Uterus (tissue), 4 donors: ENCODE measurements at places on chromosomes 5 and 9. TPM values are rescaled to one million over a fixed set of nuclear protein-coding genes. Genes with fewer than 3 reads are reported as not detected.

GRCh38 chr9:116154976-116155697 lies 1.5 kb downstream of the PAPPA start:
- peak; percentile 51 for DNase-seq

DNA sequence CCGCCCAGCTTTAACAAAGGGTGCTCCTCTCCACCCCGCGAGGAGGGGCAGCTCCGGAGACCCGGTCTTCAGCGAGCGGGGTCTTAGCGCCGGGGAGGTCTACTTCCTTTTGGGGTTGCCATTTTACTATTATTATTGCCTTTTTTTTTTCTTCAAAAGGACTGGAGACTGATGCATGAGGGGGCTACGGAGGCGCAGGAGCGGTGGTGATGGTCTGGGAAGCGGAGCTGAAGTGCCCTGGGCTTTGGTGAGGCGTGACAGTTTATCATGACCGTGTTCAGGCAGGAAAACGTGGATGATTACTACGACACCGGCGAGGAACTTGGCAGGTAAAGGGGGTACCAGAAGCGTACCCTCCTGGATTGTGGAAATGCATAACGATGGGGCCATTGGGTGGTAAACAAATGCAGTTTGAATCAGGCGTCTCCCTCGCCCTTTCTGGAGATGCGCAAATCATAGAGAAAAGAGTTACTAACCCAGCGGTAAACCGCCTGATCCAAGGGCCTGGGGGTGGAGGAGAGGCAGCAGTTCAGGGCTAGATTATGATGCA lies 1.2 kb downstream of the DAPK1 start:
- no peak for DNase-seq

GRCh38 chr5:41708604-41708940 lies 161.7 kb downstream of the OXCT1 start:
- no peak for DNase-seq

DNA sequence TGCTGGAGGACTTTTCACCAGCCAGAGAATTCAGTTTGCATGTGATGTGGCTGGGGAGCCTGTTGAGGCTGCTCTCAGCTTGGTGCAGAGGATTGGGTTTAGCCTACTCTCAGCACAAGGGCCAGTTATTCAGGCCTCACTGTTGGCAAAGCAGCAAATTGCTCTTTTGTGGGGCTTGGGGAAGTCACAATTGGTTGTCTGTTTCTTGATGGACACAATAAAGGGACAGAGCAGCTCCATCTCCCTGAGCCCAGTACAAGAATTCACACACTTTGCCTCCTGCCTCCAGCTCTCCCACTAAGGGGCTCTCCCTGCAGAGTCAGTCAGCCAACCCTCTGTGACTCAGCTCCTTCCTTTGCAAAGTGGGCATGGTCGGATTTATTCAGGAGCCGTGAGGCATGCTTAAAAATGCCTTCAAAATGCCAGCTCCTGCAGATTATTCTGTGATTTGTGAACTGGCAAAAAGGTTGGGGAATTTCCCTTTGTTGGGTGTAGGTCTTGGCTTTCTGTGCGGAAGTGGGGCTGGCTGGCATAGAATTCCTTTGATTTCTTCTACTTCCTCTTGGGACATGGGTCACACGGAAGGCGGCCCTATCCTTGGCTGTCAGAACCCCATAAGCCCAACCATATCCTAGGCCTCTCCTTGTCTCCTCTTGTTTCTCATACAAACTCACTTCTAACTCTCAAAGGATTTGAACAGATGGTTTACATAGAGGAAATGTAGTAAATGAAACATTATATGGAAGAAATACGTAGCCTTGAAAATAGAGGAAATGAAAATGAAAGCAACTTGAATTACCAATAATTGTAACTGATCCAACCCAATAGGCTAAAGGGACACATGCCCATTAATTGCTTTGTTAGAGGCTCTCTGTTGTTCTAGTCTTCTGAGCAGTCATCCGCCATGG lies 118.7 kb upstream of the CD180 start:
- DNase-seq: no peak

DNA sequence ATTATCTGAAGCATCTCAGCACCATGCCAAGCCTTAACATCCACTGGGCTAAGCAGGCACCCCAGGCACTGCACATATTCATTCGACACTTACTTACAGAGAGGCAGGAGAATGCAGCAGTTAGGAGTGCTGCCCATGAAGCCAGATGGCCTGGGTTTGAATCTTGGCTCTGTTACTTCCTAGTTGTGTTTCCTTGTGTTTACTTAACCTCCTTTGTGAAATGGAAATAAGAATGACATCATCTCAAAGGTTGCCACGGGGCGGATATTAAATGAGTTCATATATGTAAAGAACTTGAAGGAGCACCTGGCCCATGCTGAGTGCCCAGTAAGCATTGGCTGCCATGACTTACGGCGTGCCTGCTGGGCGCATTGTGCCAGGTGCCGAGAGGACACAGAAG lies 565.2 kb downstream of the CDK5RAP2 start:
- DNase-seq: no peak

DNA sequence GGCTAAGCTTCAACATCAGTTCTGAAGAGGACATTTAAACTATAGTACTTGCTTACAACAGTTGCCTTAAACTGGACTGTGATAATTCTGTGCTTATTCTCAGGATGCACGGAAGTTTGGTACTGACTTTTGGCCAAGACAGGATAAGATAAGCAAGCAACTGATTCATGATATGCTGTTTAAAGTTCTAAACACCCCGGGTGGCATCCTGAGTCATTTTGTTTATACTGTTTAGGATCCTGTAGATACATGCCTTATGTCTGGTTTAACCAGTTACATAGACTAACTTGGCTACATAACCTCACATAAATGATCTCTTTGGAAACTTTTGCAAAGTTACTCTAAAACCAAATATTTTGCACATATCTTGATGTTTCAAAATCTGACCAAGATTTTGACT lies 95.9 kb downstream of the CDH9 start:
- no peak for DNase-seq

GRCh38 chr5:143453720-143454119 lies 50.2 kb upstream of the NR3C1 start:
- no peak for DNase-seq

DNA sequence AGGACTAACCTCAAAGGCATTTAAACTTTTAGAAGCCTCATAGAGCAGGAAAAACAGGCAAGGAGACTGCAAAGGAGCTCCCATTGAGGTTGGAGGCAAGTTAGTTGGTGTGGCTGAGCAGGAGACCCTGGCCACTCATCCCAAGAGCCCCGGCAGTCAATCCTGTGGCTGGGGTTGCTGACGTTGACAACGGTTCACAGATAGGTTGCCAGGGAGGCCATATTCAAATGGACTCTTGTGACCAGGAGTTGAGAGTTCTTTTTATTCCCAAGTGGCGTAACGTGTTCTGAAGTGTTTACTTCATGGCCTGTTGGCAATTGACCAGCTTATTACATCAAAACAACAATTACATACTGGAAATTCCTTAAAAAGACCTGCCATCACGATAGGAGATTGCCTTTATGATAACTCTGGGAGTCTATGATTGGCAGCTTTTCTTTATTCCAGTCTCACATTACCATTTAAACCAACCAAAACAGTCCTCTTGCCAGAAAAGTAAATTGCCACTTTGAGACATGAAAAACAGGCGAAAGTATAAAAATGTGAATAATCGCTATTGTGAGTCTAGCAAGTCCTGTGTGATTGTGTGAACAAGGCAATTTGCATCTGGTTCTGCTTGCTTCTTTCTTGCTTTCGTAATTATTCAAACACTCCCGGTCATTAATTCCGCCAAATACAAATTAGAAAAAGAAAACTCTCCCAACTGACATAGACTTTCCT lies 394.9 kb downstream of the MED10 start:
- no peak for DNase-seq

DNA sequence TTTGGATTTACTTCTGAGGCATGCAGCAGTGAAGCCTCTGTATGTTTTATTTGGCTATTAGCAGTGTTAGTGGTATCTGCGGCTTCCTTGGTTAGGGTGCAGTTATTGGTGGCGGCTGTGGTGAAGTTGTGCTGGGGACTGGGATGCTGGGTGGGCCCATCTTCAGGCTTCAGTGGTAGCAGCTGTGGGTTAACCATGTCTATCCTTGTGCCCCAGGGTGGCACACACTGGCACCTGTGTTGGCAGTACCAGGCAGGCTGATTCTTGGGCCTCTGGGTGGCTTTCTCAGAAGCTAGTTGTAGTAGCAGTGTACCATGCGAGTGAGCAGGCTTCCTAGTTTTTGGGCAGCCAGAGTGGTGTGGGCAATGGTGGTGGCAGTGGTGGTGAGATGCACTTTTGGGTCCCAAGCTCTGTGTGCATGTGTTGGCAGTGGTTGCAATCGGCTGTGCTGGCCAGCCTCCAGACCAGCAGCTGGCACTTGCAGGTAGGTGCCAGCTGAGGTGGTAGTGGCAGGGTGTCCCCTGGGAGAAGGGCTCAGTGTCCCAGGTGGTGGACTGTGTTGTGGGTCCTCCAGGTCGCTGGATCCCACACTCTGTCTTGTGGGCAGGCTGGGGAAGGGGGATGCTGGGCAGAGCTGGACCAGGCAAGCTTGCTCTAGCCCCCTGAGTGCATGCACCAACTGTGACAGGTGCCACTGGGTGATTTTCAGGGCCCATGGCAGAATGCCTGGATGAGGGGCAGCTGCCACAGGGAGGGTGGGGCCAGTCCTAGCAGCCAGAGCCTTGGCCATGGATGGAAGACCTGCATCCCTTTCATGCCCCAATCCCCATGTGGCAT lies 13.6 kb downstream of the AHRR start:
- DNase-seq: no peak

DNA sequence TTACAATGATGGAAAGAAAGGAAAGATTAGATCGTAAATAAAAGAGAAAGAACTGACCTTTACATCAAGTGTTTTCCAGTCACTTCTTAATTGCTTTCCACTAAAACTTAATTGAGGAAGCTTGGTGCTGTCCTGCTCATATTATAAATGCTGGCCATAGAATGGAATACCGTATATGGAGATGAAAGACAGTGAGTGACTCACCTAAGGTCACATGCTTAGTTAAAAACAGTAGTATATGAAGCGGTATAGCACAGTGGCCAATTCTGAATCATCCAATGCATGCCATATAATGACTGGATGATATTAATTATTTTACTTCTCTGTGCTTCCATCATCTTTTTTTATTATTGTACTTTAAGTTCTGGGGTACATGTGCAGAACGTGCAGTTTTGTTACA lies 482.4 kb upstream of the SGCD start:
- DNase-seq: no peak

GRCh38 chr5:71925608-71926091 lies 181.6 kb upstream of the MAP1B start:
- DNase-seq: no peak

- DNase-seq: no peak
Measured at GRCh38 chr5:176847726-176848290, 37.4 kb downstream of the UNC5A start.

- DNase-seq: no peak
Measured at GRCh38 chr9:89601856-89602562, 2.8 kb upstream of the GADD45G start.

- no peak for DNase-seq
Measured at GRCh38 chr5:176652136-176652535, 4.9 kb downstream of the TSPAN17 start.

- DNase-seq: no peak
Measured at GRCh38 chr5:105088102-105088501, 1525.5 kb upstream of the NUDT12 start.

The HSPB3 gene
- not detected for total RNA-seq

The PCDHB5 gene
- 1.2 TPM for total RNA-seq

The SPATA31A1 gene
- not detected for total RNA-seq

The GABRP gene
- total RNA-seq: 0.88 TPM

The PTGES gene
- not detected for total RNA-seq

The IL9 gene
- not detected for total RNA-seq

The SOX30 gene
- total RNA-seq: not detected

The FGF1 gene
- 1.7 TPM for total RNA-seq
